ENCODE measurements at places on chromosomes 16 and 17.
A peak's percentile ranks its signal among the peaks of the same experiment; 100 is the strongest.

DNA sequence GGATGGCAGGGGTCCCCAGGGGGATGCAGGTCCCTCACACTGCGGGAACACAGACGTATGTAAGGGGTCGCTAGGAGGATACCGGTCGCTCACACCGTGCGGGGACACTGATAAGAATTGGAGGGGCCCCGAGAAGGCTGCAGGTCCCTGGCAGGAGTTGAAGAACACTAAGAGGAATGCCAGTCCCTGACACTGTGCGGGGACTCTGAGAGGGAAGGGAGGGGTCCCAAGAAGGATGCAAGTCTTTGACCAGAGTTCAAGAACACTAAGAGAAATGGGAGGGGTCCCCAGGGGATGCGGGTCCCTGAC, 510 bp downstream of the ERCC4 start:
- no peak for DNase-seq

- DNase-seq: no peak
Measured at GRCh38 chr17:71099003-71099714, 929.8 kb downstream of the KCNJ2 start.

GRCh38 chr16:49019081-49019633, 262.5 kb downstream of the CBLN1 start:
- no peak for DNase-seq

DNA sequence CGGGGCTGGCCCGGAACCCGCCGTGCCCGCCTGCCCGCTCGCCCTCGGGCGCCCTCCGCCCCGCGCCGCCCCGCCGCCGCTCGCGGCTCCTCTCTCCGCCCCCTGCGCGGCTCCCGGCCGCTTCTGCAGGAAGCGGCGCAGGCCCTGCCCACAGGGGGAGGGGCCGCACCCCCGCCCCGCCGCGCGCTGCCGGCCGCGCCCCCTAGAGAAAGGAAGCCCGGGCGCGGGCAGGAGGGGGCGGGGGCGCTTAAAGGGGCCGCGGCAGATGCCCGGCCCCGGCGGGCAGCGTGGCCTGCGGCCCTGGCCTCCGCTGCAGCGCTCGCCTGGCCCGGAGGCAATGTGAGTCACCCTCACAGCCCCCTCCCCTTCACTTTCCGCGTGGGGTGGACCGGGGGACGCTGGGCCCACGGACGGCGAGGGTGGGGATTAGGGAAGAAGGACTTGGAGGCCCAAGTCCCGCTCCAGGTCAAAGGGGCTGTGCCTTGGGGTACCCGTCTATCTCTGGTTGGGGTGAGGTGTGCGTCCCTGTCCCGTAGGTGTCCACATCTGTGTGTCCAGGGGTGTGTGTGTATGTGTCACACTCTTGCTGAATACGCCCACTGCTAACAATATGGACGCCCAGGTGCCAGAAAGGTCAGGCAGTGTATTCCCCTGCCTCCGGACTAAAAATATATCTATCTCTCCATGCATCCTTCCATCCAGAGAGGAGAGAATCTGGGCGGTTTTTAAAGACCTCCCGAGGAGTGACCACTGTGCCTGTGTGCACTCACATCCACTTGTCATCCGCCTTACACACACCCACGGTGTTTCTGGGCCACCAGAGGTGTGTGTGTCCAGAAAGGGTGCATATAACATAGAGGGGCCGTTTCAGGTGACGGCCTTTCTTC, at the start of gene GIT1:
TSS of gene GIT1 (minus strand) at position 125 of the 887 bp plus-strand sequence. CDS start 270 bp downstream, outside the sequence.
- peak; percentile 96 for DNase-seq

DNA sequence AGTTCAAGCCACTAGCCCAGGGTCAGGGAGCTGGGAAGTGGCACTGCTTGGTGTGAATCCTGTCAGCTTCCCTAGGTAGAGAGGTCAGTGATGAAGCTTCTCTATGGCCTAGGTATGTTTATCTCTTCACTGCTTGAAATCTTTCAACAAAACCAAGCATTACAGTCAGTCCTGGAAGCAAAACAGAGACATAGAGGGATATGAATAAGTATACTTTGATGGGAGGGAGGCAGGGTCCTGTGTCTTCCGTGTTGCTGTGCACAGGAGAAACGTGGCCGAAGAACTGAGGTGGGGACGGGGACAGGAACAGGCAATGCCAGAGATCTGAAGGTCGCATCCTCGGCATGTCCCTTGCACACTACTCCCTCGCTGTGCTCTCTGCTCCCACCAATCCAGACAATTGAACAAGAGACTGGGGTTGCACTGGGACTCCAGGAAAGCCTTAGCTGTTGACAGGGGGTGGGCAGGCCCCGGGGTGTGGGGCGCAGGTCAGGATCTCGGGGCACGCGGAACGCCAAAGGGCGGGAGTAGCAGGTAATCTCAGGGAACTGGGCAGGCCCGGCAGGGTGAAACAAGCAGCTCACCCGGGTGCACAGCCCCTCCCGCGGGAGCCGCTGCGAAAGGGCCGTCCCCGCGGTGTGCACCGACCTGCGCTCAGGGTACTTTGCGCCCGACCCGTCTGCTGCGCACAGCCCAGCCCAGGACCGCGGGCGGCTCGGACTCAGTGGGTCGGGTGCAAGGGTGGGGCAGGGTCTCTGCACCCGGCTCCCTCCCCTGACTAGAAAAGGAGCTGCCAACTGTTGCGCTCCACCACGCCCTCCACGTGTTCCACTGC, at the start of gene MT1H:
TSS of gene MT1H (plus strand) at position 810 of the 835 bp plus-strand sequence. CDS start 71 bp downstream, outside the sequence.
- no peak for DNase-seq

- no peak for DNase-seq
Measured at GRCh38 chr17:76137351-76138233, 3.5 kb downstream of the FOXJ1 start.

All from hepatocyte (in vitro differentiated cells).